Sigmoid colon (tissue), 7 donors: ENCODE measurements at places on chromosomes 13 and 19. TPM values are rescaled to one million over a fixed set of nuclear protein-coding genes. Genes with fewer than 3 reads are reported as not detected.

DNA sequence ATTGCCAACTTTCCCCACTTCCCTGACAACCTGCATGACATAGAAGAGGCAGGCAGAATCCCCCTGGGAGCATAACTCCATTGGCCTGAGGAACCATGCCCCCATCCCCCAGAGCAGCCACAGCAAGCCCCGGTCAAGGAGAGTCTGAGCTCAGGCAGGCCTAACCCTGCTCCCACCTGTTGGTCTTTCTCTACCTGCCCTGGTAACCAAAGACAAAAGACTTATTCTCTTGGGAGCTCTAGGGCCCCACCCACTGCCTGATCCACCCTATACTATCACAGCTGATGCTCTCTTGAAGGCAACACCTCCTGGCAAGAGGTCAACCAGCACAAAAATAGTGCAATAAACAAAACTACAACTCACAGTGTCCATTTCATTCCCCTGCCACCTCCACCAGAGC is 59.3 kb downstream of the TNFSF13B start:
- peaks cover 10% of the 10 kb centered on the region for H3K27me3 ChIP-seq
- no peaks in the 10 kb centered on the region for H3K4me1 ChIP-seq
- no peak overlapping the region for H3K4me3 ChIP-seq
- no peak overlapping the region for H3K27ac ChIP-seq
- no peak for DNase-seq
- no peaks in the 10 kb centered on the region for H3K36me3 ChIP-seq

DNA sequence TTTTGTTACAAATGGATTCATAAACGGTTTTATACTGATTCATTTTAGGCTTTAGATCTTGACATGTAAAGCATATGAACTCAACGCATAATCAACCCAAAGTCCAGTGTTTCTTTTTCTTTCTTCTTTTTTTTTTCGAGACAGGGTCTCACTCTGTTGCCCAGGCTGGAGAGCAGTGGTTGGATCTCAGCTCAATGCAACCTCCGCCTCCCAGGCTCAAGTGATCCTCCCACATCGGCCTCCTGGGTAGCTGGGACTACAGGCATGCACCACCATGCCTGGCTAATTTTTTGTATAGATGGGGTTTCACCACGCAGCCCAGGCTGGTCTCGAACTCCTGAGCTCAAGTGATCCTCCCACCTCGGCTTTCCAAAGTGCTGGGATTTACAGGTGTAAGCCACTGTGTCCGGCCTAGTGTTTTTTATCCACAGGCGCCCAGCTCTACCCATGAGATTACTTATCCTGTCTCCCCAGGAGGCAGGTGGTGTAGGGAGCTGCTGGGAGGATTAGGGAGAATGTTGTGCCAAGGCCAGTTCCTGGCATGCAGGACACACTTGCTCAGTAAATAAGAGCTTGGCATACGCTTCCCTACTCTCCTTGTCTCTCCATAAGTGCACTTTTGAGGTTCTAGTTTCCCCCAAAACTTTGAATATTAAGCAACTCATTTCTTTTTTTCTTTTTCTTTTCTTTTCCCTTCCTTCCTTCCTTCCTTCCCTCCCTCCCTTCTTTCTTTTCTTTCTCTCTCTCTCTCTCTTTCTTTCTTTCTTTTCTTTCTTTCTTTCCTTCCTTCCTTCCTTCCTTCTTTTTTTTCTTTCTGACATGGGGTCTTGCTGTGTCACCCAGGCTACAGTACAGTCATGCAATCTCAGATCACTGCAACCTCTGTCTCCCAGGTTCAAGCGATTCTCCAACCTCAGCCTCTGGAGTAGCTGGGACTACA is 4.8 kb upstream of the CEBPA start:
- no peaks in the 10 kb centered on the region for H3K36me3 ChIP-seq
- no peak overlapping the region for H3K4me3 ChIP-seq
- no peak overlapping the region for H3K27ac ChIP-seq

GRCh38 chr13:101845245-101846020 is 393.0 kb downstream of the ITGBL1 start:
- no peak overlapping the region for H3K4me3 ChIP-seq
- DNase-seq, result no peak
- H3K4me1 ChIP-seq, result no peaks in the 10 kb centered on the region
- H3K27ac ChIP-seq, result no peak overlapping the region
- H3K27me3 ChIP-seq, result no peaks in the 10 kb centered on the region

Gene CRLF1
- total RNA-seq, result 28.8 TPM

DNA sequence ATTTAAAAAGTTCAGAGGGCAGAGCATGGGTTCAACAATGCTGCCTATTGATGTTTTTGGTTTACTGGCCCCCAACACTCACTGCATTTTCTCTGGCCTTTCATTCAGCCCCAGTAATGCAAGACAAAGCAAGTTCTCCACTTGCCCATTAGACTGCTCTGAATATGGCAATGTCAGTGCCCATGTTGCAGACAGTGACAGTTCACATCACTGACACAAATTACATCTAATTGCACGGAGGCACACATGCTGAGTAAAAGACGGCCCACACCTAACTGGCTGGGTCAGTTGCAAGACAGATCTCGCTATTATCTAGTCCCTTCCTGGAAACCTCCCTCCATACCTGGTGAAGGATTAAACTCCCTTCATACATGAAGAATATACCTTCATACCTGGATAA is 54.0 kb downstream of the ENOX1 start:
- DNase-seq, result no peak
- H3K4me1 ChIP-seq, result peaks cover 45% of the 10 kb centered on the region
- H3K27me3 ChIP-seq, result no peaks in the 10 kb centered on the region
- no peak overlapping the region for H3K4me3 ChIP-seq
- H3K27ac ChIP-seq, result no peak overlapping the region

GRCh38 chr19:14477418-14478112 is 2.4 kb upstream of the PTGER1 start:
- H3K4me3 ChIP-seq, result no peak overlapping the region
- DNase-seq, result no peak
- H3K27me3 ChIP-seq, result peaks cover 14% of the 10 kb centered on the region
- peaks cover 16% of the 10 kb centered on the region for H3K36me3 ChIP-seq

Gene CAMSAP3
- total RNA-seq, result not detected

- no peak overlapping the region for H3K27ac ChIP-seq
- no peak overlapping the region for H3K4me3 ChIP-seq
- no peaks in the 10 kb centered on the region for H3K27me3 ChIP-seq
- H3K4me1 ChIP-seq, result no peaks in the 10 kb centered on the region
These were observed 46.1 kb downstream of the ZDHHC20 start for GRCh38 chr13:21413013-21413412.

DNA sequence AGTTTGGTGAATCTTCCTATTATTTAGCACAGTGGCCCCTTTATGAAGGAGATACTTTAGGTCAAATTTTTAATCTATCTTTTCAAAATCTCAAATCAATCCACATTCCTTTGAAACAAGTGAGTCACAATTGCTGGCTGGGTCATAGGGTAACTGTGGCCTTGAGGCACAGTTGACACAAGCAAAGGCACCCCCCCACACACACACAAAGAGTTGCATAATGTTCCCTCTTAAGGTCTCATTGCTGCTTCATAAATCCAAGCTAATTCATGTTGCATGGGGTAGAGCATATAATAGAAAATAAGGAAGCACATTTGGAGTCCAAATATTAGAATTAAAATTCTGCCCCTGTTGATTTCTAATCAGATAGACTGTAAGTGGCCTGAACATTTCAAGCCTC is 171.5 kb downstream of the DLEU7 start:
- H3K27me3 ChIP-seq, result no peaks in the 10 kb centered on the region
- DNase-seq, result no peak
- H3K27ac ChIP-seq, result no peak overlapping the region
- H3K4me3 ChIP-seq, result no peak overlapping the region

- DNase-seq, result peak; percentile 74
- H3K4me3 ChIP-seq, result peak overlapping the region; percentile 88
- no peaks in the 10 kb centered on the region for H3K4me1 ChIP-seq
These were observed 630 bp downstream of the NUCB1 start for GRCh38 chr19:48900477-48901406.

GRCh38 chr19:5031231-5032100 is 62.6 kb downstream of the KDM4B start:
- no peak overlapping the region for H3K4me3 ChIP-seq
- DNase-seq, result peak; percentile 91
- peak overlapping the region; percentile 2 for H3K27ac ChIP-seq
- no peaks in the 10 kb centered on the region for H3K27me3 ChIP-seq
- peaks cover 27% of the 10 kb centered on the region for H3K36me3 ChIP-seq

GRCh38 chr19:16038196-16038695 is 38.0 kb upstream of the TPM4 start:
- H3K4me1 ChIP-seq, result peaks cover 13% of the 10 kb centered on the region
- H3K4me3 ChIP-seq, result no peak overlapping the region
- no peaks in the 10 kb centered on the region for H3K36me3 ChIP-seq

Gene C5AR1
- total RNA-seq, result 10.0 TPM

Gene LPAR2
- total RNA-seq, result 4.2 TPM

DNA sequence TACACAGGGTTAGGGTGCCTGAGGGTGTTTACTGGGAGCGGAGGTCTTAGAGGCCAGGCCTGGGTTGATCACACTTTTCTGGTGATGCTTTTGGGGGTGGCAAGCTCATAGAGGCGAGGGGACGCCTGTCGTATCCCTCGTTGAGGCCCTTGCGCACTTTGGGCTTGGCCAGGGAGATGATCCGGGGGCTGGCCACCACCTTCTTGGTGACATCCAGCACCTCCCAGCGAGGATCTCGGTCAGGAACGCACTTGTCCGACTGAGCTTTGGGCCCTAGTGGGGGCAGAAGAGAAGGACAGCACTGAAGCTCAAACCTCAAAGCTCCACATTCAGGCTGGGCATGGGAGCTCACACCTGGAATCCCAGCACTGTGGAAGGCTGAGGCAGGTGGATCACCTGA is 17.6 kb upstream of the MIER2 start:
- no peaks in the 10 kb centered on the region for H3K36me3 ChIP-seq
- no peaks in the 10 kb centered on the region for H3K4me1 ChIP-seq
- DNase-seq, result peak; percentile 55

DNA sequence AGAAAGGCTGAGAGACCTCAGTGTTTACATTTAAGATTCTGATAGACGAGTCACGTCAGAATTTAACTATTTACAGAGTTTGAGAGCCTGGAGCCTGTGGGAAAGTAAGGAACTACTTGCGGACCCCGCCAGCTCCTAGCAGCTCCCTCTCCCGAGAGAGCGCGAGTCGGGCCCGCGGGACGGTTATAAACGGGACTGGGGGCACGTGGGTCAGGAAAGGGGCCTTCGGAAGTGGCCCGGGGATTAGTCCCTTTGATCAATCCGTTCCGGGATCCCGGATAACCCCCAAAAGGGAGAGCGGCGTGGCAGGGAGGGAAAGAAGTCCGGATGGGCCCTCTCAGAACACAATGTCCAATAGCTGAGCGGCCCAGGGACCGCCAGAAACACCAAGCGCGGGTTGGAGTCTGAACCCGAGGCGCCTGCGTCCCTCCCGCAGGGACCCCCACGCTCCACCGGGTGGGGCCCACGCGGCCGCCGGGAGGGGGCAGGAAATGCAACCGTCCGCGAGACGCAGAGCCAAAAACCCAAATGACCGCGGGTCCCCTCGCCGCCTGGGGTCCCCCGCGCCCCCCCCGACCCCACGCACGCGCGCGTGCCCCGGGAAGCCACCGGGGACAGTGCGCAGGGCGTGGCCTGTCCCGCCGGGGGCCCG is 3.6 kb downstream of the ZIC5 start:
- H3K36me3 ChIP-seq, result no peaks in the 10 kb centered on the region
- H3K27ac ChIP-seq, result no peak overlapping the region
- DNase-seq, result peak; percentile 56

Gene PSG7
- not detected for total RNA-seq

Gene TIMM44
- total RNA-seq, result 51.7 TPM

DNA sequence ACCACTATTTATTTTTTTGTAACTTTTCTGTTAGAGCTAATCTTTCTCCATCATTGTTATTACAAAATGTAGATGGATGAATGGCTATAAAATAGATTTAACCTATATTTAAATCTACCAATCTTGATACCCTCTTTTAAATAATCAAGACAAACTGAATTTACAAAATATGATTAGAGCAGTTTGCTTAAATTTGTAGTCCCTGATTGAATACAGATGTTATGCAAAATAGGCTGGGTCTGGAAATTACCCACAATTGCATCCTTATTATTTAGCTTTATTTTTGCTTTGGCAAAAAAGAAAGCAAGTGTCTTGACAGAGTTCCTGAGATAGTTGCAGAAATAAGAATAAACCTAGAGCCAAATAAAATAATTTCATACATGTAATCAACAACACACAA is 352.8 kb downstream of the KLF12 start:
- H3K4me3 ChIP-seq, result no peak overlapping the region
- DNase-seq, result no peak
- no peak overlapping the region for H3K27ac ChIP-seq
- no peaks in the 10 kb centered on the region for H3K4me1 ChIP-seq
- no peaks in the 10 kb centered on the region for H3K27me3 ChIP-seq
- H3K36me3 ChIP-seq, result no peaks in the 10 kb centered on the region

- H3K27me3 ChIP-seq, result no peaks in the 10 kb centered on the region
- no peak for DNase-seq
- H3K4me3 ChIP-seq, result no peak overlapping the region
These were observed 677.4 kb downstream of the SLITRK1 start for GRCh38 chr13:83204886-83205285.

Gene ZNF730
- 0.41 TPM for total RNA-seq

DNA sequence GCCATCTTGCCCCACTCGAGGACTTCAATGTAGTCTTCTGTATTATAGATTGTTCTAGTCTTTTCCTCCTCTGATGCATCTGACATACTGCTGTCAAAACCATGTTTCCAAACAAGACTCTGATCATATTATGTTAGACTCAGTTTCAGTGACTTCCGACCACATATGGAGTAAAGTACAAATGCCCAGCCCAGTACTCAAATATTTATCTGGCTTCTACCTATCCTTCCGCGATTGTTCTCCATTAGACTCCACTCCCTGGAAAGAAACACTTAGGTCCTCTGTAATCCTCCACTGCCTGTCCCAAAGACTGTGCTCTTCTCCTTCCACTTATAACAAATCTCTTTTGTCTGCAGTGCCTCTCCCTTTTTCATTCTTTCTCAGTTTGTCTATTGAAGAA is 439.5 kb downstream of the EFNB2 start:
- H3K36me3 ChIP-seq, result no peaks in the 10 kb centered on the region
- H3K4me3 ChIP-seq, result no peak overlapping the region
- H3K27me3 ChIP-seq, result no peaks in the 10 kb centered on the region
- no peak for DNase-seq
